ENCODE measurements at places on chromosomes 3 and 15.

GRCh38 chr3:113270068-113270467 lies 58.7 kb downstream of the BOC start:
- no peak for DNase-seq

- DNase-seq: no peak
Measured at GRCh38 chr3:64743156-64743886, 55.5 kb upstream of the ADAMTS9 start.

GRCh38 chr3:172654470-172654869 lies 56.4 kb downstream of the NCEH1 start:
- DNase-seq: no peak

GRCh38 chr3:24508423-24508839 lies 13.8 kb upstream of the THRB start:
- no peak for DNase-seq

- no peak for DNase-seq
Measured at GRCh38 chr3:130929804-130930203, 35.9 kb downstream of the ATP2C1 start.

DNA sequence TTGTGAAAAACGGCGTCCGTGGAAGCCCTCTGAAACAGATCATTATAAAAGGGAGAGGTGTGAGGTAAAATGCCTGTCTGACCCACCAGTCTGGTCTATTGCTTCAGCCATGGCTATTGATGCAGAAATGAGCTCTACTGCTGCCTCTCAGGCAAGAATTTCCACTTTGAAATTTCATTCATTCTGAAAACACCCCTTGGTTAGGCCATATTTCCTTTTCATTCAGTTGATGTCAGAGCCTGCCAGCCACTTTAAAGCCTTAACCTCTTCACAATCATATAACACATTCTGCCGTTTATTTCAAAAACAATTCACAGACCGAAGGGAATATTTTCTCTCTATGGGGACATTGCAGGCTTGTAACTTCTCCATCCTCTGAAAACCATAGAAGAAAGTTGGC lies 71.9 kb downstream of the FOXB1 start:
- no peak for DNase-seq
